ENCODE measurements at places on chromosomes 7 and 10.
A peak's percentile ranks its signal among the peaks of the same experiment; 100 is the strongest.

DNA sequence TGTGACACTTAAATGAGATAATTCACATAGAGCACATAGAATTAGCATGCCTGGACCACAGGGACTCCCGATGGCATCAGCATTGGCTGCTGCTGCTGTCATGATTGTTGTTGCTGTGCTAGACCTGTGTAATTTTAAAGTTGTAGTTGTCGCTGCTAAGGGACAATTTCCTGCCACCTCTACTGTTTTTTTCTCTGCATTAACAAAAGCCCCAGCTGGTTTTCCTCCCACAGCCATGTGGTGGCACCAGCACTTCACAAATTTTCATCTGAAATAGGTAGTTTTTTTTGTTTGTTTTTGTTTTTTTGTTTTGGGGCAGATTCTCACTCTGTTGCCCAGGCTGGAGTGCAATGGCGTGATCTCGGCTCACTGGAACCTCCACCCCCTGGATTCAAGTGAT lies 25.4 kb upstream of the PRXL2A start:
- peaks cover 27% of the 10 kb centered on the region for H3K4me1 ChIP-seq
- no peak for DNase-seq
- H3K27ac ChIP-seq = no peak overlapping the region

GRCh38 chr7:111045449-111045848 lies 45.5 kb upstream of the LRRN3 start:
- H3K27me3 ChIP-seq = no peaks in the 10 kb centered on the region
- H3K36me3 ChIP-seq = no peaks in the 10 kb centered on the region
- H3K4me1 ChIP-seq = peaks cover 7% of the 10 kb centered on the region
- H3K27ac ChIP-seq = no peak overlapping the region
- no peak overlapping the region for H3K4me3 ChIP-seq

- H3K36me3 ChIP-seq = peaks cover 33% of the 10 kb centered on the region
- peak overlapping the region; percentile 51 for H3K27ac ChIP-seq
- no peak for DNase-seq
- peak overlapping the region; percentile 91 for H3K4me3 ChIP-seq
- no peaks in the 10 kb centered on the region for H3K27me3 ChIP-seq
These were observed 944 bp downstream of the RHBDD2 start for GRCh38 chr7:75879771-75880184.

- no peak overlapping the region for H3K27ac ChIP-seq
- H3K36me3 ChIP-seq = no peaks in the 10 kb centered on the region
- H3K4me1 ChIP-seq = peaks cover 14% of the 10 kb centered on the region
- H3K27me3 ChIP-seq = no peaks in the 10 kb centered on the region
- H3K4me3 ChIP-seq = no peak overlapping the region
These were observed 356.1 kb downstream of the ELMO1 start for GRCh38 chr7:37092548-37092947.

DNA sequence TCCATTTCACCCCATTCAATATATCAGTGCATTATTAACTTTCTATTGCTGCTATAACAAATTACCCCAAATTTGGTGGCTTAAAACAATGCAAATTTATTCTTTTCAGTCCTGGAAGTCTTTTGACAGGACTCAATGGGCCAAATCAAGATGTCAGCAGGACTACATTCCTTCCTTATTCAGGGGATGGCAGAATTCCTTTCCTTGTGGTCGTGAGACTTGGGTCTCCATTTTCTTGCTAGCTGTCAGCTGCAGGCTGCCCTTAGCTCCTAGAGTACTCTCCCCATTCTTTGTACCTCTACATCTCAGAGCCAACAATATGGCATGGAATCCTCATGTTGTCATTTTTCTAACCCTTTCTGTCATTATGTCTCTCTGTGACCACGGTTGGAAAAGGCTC lies 310.6 kb downstream of the HDAC9 start:
- DNase-seq = no peak
- H3K36me3 ChIP-seq = no peaks in the 10 kb centered on the region
- no peak overlapping the region for H3K4me3 ChIP-seq
- no peak overlapping the region for H3K27ac ChIP-seq
- no peaks in the 10 kb centered on the region for H3K27me3 ChIP-seq
- H3K4me1 ChIP-seq = no peaks in the 10 kb centered on the region

GRCh38 chr7:145916776-145917175 lies 199.8 kb upstream of the CNTNAP2 start:
- no peak overlapping the region for H3K4me3 ChIP-seq
- DNase-seq = no peak
- no peaks in the 10 kb centered on the region for H3K4me1 ChIP-seq

DNA sequence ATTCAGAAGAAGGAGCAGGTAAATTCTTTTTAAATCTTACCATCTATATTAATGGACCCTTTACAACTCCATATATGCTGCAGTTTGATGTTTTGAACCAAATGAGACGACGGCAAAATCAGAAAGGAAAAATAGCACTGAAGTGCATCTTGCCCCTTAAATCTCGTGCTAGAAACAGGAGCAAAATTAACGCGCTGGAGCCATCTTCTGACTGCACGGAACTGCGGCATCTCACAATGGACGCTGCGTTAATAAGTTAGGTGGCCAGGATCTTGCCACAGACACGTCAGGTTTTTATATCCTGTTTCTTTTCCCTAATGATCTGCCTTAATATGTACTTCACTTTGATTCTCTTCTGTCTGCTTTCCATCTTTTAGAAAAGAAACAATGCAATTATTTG lies 354.5 kb downstream of the TFEC start:
- no peak overlapping the region for H3K27ac ChIP-seq
- no peaks in the 10 kb centered on the region for H3K4me1 ChIP-seq
- H3K27me3 ChIP-seq = no peaks in the 10 kb centered on the region
- peak overlapping the region; percentile 21 for H3K4me3 ChIP-seq
- no peaks in the 10 kb centered on the region for H3K36me3 ChIP-seq
- no peak for DNase-seq
